ENCODE measurements at places on chromosomes 6 and 20. TPM values are rescaled to one million over a fixed set of nuclear protein-coding genes. Genes with fewer than 3 reads are reported as not detected.

Gene TCF15
- total RNA-seq: not detected

Gene TCF19
- total RNA-seq: 1.6 TPM

Gene HFE
- total RNA-seq: 6.7 TPM

Gene ROMO1
- total RNA-seq: 151 TPM

Gene TMEM14A
- 19.4 TPM for total RNA-seq

Gene FKBP1C
- total RNA-seq: 0.41 TPM

Gene AVP
- total RNA-seq: not detected

Gene CHRNA4
- total RNA-seq: 0.20 TPM

GRCh38 chr6:106534564-106534982 lies 94.7 kb downstream of the RTN4IP1 start:
- no peak for DNase-seq
- H3K27ac ChIP-seq: no peak overlapping the region
- H3K4me3 ChIP-seq: no peak overlapping the region
- H3K36me3 ChIP-seq: no peaks in the 10 kb centered on the region

DNA sequence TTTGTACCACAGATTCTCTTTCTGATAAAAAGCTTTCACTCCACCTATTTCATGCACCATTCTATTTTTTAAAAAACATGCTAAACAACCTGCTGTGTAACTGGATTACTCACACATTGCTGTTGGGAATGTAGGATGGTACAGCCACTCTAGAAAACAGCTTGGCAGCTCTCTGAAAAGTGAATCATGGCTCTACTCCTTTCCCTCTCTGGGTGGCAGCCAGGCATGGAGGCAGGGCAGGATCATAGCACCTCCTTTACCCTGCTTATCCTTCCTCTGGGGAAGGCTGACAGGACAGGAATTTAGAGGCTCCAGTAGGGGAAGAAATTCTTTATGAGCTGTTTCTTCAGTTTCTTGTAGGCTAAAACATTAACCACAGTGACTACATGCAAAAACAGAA lies 6.7 kb upstream of the VNN2 start:
- no peaks in the 10 kb centered on the region for H3K36me3 ChIP-seq
- H3K4me1 ChIP-seq: no peaks in the 10 kb centered on the region
- no peak for DNase-seq

- no peaks in the 10 kb centered on the region for H3K27me3 ChIP-seq
- peak; percentile 96 for DNase-seq
- H3K4me1 ChIP-seq: peaks cover 36% of the 10 kb centered on the region
- H3K36me3 ChIP-seq: no peaks in the 10 kb centered on the region
- peak within 1 kb of the TSS; percentile 97 for H3K4me3 ChIP-seq
Observed at GRCh38 chr20:49187851-49188641, at the start of gene STAU1. STAU1 (minus strand) TSS chr20:49188334; CDS start chr20:49166201, 22,133 bp downstream.

DNA sequence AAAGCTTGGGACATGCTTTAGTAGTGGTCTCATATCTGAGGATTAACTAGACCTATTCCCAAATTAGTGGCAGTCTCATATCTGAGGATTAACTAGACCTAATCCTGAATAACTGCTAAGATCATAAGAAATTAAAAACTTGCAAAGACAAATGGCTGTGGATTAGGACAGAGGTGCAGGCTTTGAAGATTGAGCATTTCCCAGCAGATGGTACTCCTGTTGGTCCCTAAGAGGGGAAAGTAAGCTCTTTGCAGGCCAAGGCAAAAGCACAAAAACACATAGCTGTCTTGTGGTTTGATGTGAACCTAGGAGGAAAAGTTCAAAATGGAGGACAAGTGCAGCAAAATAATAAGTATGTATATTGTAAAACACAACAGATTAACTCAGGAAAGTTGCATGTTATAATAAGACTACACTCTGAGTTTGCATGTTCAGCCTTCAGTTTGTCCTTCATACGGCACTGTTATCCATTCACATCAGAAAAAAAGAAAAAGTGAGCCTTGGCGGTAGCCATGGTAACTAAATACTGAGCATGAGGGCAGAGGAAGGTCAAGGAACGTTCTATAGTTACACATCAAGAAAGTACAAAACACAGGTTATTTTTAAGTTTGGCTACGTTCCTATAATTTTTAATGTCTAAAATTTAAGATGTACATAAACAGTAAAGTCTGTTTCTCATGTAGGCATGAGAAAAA lies 62.8 kb downstream of the FILIP1 start:
- peak overlapping the region; percentile 51 for H3K27ac ChIP-seq
- no peak for DNase-seq
- no peak overlapping the region for H3K4me3 ChIP-seq
- H3K27me3 ChIP-seq: no peaks in the 10 kb centered on the region

DNA sequence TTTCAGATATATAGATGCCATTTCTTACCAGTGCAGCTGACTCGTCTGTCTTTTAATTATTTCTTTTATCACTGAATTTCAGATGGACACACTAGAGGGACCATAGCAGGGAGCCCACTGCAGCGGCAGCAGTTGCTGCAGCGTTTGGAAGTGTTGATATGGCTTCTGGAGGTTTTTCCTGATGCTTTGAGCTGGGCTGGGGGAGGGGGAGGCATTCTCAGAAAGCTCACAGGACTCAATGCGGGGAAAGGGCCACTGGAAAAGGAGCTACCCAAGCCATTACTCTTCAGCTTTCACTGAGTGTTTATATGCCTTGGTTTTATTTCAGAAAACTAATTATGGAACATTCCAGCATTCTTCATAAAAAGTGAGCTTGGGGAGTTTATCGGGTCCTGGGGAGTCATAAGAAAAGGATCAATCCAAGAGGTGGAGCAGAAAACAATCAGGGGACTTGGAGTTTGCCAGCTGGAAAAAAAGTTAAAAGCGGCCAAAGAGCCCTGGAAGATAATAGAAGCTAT lies 740.4 kb upstream of the FLRT3 start:
- peaks cover 4% of the 10 kb centered on the region for H3K27me3 ChIP-seq
- no peak overlapping the region for H3K27ac ChIP-seq
- H3K36me3 ChIP-seq: no peaks in the 10 kb centered on the region
- DNase-seq: no peak
- H3K4me1 ChIP-seq: peaks cover 7% of the 10 kb centered on the region

- H3K4me3 ChIP-seq: no peak overlapping the region
- peak; percentile 6 for DNase-seq
- no peaks in the 10 kb centered on the region for H3K27me3 ChIP-seq
- H3K36me3 ChIP-seq: no peaks in the 10 kb centered on the region
- H3K4me1 ChIP-seq: peaks cover 21% of the 10 kb centered on the region
Observed at GRCh38 chr20:17619351-17620093, 49.6 kb downstream of the DSTN start.

GRCh38 chr6:95548188-95548786 lies 29.0 kb upstream of the MANEA start:
- H3K4me1 ChIP-seq: no peaks in the 10 kb centered on the region
- H3K27me3 ChIP-seq: no peaks in the 10 kb centered on the region
- H3K27ac ChIP-seq: no peak overlapping the region
- H3K36me3 ChIP-seq: no peaks in the 10 kb centered on the region
- no peak overlapping the region for H3K4me3 ChIP-seq
- DNase-seq: no peak

DNA sequence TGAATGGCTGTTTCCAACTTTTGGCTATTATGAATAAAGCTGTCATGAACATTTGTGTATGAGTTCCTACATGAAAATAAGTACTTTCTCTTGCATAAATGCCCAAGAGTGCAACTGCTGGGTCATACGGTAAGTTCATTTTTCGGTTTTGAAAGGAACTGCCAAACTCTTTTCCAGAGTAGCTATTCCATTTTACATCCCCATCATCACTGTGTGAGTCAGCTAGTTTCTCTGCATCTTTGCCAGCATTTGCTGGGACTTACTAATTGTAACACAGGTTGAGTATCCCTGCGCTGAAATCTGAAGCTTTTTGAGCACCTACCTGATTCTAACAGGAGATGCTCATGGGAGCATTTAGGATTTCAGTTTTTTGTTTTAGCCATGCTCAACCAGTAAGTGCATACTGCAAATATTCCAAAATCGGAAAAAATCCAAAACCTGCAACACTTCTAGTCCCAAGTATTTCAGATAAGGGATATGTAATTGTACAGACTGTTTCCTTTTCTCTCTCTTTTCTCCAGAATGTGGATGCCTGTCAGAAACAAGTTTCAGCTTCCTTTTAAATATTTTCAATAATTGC lies 118.4 kb downstream of the DTNBP1 start:
- no peak overlapping the region for H3K4me3 ChIP-seq
- H3K36me3 ChIP-seq: no peaks in the 10 kb centered on the region
- no peaks in the 10 kb centered on the region for H3K27me3 ChIP-seq
- H3K4me1 ChIP-seq: no peaks in the 10 kb centered on the region
- no peak overlapping the region for H3K27ac ChIP-seq

GRCh38 chr6:33983109-33983716 lies 162.7 kb downstream of the GRM4 start:
- peak; percentile 74 for DNase-seq
- H3K27me3 ChIP-seq: no peaks in the 10 kb centered on the region
- H3K4me1 ChIP-seq: peaks cover 23% of the 10 kb centered on the region
- no peaks in the 10 kb centered on the region for H3K36me3 ChIP-seq
- no peak overlapping the region for H3K4me3 ChIP-seq
- H3K27ac ChIP-seq: peak overlapping the region; percentile 45

GRCh38 chr6:33390767-33391277 lies 801 bp upstream of the KIFC1 start:
- H3K4me3 ChIP-seq: no peak overlapping the region
- DNase-seq: no peak
- no peaks in the 10 kb centered on the region for H3K27me3 ChIP-seq
- peaks cover 4% of the 10 kb centered on the region for H3K4me1 ChIP-seq
- peak overlapping the region; percentile 90 for H3K27ac ChIP-seq

- no peaks in the 10 kb centered on the region for H3K27me3 ChIP-seq
- H3K4me1 ChIP-seq: peaks cover 33% of the 10 kb centered on the region
- H3K27ac ChIP-seq: no peak overlapping the region
- no peak overlapping the region for H3K4me3 ChIP-seq
- no peak for DNase-seq
Observed at GRCh38 chr6:47098570-47098993, 56.5 kb upstream of the ADGRF1 start.

DNA sequence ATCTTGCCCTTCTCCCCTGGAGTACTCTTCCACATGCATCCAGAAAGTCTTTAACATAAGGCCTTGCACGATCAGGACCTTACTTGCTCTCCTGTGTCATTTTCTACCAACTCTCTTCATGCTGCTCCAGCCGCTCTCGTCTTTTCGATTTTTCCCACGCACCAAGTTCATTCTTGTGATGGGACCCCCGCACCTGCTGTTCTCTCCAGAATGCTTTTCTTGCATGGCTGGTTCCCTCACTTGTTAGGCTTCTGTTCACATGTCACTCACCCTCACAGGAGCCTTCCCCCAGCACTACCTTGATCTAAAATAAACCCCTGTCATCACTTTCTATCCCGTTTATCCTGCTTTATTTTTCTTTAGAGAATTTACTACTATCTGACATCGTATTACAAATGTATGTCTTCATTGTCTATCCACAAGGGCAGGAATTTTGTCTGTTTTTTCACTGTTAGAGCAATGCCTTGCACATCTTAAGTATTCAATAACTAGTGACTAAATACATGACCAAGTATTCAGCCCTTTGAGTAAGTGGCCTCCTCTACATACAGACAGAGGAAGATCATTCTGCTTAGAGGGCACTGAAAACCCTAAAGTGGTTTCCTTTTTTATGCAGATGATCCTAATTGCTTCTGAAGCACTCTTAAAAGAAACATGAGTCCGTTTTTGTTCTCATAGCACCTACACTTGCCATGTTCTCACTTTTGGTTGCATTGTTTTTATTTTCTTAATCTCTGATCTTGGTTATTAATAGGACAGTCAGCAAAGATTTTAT lies 166.9 kb downstream of the SLC16A10 start:
- H3K27ac ChIP-seq: no peak overlapping the region
- peaks cover 6% of the 10 kb centered on the region for H3K27me3 ChIP-seq
- H3K4me1 ChIP-seq: peaks cover 5% of the 10 kb centered on the region

DNA sequence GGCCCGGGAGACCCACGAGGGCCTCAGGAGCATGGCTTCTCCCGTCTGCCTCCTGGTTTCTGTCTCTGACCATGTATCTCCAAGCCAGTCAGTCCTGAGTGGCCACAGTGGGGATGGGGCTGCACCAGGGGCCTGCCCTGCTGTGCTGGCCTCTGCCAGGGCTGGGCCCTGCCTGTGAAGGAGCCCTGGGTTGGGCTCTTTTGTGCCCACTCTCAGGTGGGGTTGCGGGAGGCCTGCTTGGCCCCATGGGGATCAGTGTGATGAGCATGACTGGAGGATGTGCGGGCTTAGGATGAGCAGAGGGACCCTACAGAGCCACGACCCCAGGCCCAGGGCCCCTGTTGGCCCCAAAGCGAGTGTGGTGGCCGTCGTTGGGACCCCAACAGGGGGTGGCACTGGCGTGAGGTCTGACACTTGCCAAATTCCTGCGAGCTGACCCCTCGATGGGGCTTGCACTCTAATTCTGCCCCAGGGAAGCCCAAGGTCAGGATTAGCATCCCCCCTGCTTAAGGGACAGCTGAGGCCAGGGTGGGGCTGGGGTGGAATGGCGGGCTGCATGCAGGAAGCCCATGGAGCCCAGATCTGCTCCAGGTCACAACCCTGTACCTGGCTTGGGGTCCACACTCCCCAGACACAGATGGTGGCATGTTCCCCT lies 90.0 kb upstream of the BHLHE23 start:
- no peak overlapping the region for H3K27ac ChIP-seq
- no peaks in the 10 kb centered on the region for H3K4me1 ChIP-seq
- DNase-seq: peak; percentile 1
- no peaks in the 10 kb centered on the region for H3K36me3 ChIP-seq

GRCh38 chr6:114342826-114343781 lies at the start of gene HS3ST5:
HS3ST5 (minus strand) TSS chr6:114343023; CDS start chr6:114062845, 280,178 bp downstream.
- H3K27me3 ChIP-seq: peaks cover 52% of the 10 kb centered on the region
- no peaks in the 10 kb centered on the region for H3K36me3 ChIP-seq
- peak within 1 kb of the TSS; percentile 19 for H3K4me3 ChIP-seq
- H3K4me1 ChIP-seq: peaks cover 22% of the 10 kb centered on the region
- no peak within 1 kb of the TSS for H3K27ac ChIP-seq
- peak; percentile 26 for DNase-seq

- peaks cover 5% of the 10 kb centered on the region for H3K27me3 ChIP-seq
- no peak for DNase-seq
- H3K27ac ChIP-seq: no peak overlapping the region
- no peak overlapping the region for H3K4me3 ChIP-seq
- H3K36me3 ChIP-seq: no peaks in the 10 kb centered on the region
- no peaks in the 10 kb centered on the region for H3K4me1 ChIP-seq
Observed at GRCh38 chr20:34143951-34144350, 31.9 kb upstream of the EIF2S2 start.

DNA sequence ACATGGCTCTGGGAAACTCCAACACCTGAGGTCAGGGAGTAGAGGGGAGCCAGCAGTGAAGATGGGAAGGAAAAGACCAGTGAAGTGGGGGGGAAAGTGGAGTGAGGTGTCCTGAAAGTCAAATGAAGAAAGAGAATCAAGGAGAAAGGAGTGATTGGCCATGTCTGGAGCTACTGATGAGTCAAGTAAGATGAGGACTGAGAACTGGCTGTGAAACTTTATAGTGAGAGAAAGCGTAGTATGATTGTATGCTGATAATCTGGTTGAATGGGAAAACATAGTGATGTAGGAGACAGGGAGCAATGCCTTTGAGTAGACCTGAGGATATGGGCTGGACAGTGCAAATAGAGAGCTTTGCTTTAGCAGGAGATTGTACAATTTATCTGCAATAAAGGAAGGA lies 183.6 kb upstream of the GMDS start:
- H3K4me1 ChIP-seq: no peaks in the 10 kb centered on the region
- H3K4me3 ChIP-seq: no peak overlapping the region
- DNase-seq: no peak
- H3K27me3 ChIP-seq: no peaks in the 10 kb centered on the region
